Myocyte (in vitro differentiated cells): ENCODE measurements at places on chromosomes 1 and 21.

- DNase-seq, result peak; percentile 79
Observed at GRCh38 chr1:87953732-87954344, 625.2 kb downstream of the LMO4 start.

GRCh38 chr1:187883356-187883755, 1054.6 kb downstream of the PLA2G4A start:
- no peak for DNase-seq

- DNase-seq, result no peak
Observed at GRCh38 chr1:54095546-54096226, 42.3 kb downstream of the TCEANC2 start.

DNA sequence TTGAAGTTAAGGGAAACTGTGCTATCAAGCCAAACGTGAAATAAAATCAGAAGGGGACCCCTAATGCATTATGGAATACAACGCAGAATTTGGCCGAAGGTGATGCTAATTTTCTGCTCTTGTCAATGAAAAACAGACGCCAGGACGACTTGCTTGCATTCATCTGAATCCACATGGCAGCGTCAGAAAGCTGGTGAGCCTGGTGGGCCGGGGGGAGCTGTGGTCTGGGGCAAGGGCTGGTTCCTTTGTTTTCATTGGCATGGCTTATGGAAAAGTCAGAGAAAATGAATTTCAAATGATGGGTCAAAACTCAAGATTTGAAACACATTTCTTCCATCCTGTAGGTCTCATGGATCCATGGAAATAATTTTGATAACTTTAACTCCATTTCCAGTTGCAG, 86.4 kb upstream of the RUNX1 start:
- DNase-seq, result no peak

DNA sequence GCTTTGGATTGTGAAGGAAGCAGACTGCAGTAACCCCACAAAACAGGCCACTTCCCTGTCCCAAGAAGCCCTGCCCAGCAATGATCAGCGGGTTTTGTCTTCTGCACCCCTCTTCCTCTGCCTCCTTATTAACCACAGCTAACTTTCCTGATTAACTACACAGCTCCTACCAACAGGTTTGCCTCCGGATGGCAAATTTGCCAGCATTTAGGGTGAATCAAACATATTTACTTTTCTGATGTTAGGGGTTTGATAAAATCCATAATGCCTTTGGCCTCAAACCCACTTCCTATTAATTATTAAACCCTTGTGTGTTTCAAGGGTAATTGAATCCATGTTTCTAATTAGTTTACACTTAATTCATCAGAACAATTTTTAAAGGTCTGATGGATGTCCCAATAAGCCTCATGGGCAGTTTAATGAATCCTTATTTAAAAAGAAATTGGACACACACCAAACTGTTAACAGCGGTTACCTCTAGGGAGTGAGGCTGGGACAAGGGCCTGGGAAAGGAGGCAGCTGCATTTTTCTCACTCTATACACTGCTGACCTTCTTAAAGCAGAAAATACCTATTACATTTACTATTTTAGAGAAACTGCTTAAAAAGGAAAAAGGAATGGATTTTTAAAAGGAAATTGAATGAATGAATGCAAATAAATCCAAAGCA, 91.9 kb downstream of the CSMD2 start:
- no peak for DNase-seq
